ENCODE measurements at places on chromosomes 3 and 15.

DNA sequence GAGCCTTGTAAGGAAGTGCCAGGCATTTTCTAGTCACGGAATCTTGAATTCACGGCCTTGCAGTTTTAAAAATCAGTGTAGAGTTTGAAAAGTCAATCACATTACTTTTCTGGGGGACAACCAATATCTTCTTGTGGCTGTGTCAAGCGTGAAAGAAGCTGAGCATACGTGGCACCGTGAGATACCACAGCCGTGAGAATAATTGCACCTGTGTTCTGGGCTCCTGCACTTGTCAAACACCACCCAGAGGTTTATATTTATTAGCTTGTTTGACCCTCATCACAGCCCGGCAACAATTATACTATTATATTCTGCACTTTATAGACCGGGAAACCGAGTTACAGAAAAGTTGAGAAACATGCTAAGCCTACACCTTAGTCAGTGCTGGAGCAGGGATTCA is 45.2 kb downstream of the ARRDC4 start:
- no peak overlapping the region for H3K27ac ChIP-seq
- no peaks in the 10 kb centered on the region for H3K27me3 ChIP-seq
- H3K4me1 ChIP-seq: no peaks in the 10 kb centered on the region
- H3K4me3 ChIP-seq: no peak overlapping the region
- H3K36me3 ChIP-seq: no peaks in the 10 kb centered on the region

GRCh38 chr15:44137750-44138149 is 57.3 kb downstream of the FRMD5 start:
- H3K36me3 ChIP-seq: no peaks in the 10 kb centered on the region
- H3K27me3 ChIP-seq: no peaks in the 10 kb centered on the region
- DNase-seq: no peak
- no peaks in the 10 kb centered on the region for H3K4me1 ChIP-seq

DNA sequence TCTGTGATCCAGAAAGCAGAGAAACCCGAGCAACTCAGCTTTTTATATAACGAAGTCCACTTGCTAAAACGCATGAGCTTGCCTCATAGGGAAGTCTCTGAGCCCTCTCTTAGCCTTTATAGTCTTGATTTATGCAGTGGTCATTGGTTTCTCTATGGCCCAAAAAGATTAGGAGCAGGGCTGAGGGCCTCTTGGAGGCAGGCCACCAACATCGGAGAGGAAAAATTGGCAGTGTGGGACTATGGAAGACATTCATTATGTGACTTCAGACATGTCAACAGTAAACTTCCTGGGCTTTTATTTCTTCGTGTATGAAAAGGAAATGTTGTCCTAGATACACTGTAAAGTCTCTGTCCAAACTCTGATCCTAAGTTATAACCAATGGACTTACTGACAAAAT is 13.5 kb downstream of the RAB8B start:
- DNase-seq: no peak
- H3K4me3 ChIP-seq: no peak overlapping the region
- no peaks in the 10 kb centered on the region for H3K27me3 ChIP-seq
- peaks cover 25% of the 10 kb centered on the region for H3K36me3 ChIP-seq
- peak overlapping the region; percentile 53 for H3K27ac ChIP-seq
- H3K4me1 ChIP-seq: peaks cover 88% of the 10 kb centered on the region

GRCh38 chr3:76566211-76566534 is 473.7 kb upstream of the ROBO2 start:
- no peak overlapping the region for H3K4me3 ChIP-seq
- DNase-seq: no peak
- H3K36me3 ChIP-seq: no peaks in the 10 kb centered on the region
- no peak overlapping the region for H3K27ac ChIP-seq
- no peaks in the 10 kb centered on the region for H3K27me3 ChIP-seq

DNA sequence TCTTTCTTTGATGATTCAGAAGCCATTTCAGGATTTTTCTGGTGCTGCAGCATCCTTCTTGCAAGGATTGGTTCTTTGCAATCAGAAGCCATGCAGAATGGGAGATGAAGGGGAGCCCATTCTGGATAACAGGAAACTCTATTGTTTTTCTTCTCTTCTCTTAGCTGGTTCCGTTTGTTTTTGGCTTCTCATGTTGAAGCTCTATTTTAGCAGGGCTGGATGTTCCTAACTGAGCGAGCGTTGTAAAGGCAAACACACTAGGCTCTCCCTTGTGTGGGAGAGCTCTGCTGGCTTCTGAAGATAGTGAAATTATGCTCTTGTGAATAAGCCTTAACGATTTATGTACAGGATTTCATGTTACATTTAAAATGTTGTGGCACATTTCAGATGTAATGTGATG is 8.3 kb downstream of the CACNA1D start:
- no peak for DNase-seq
- H3K4me1 ChIP-seq: no peaks in the 10 kb centered on the region
- H3K36me3 ChIP-seq: no peaks in the 10 kb centered on the region
- H3K27me3 ChIP-seq: peaks cover 19% of the 10 kb centered on the region
- no peak overlapping the region for H3K4me3 ChIP-seq

DNA sequence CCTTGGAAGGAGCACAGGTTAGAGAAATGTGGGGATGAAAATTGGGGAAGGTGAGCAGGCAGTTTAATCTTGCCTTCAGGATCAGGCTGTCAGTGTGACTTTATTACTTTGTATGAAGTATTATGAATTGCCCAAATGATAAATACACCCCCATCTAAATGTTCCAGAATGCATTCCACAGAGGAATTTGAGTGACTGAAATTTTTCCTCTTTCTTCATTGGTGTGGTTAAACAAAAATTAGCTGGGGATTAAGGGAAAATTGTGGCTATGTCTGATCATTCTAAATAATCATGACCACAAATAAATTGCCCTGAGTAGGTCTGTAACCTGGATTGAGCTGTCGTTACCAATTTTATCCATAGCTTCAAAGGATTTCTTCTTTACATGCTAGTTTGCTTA is 33.5 kb downstream of the FAM98B start:
- H3K27me3 ChIP-seq: no peaks in the 10 kb centered on the region
- H3K4me3 ChIP-seq: peak overlapping the region; percentile 19
- peak overlapping the region; percentile 85 for H3K27ac ChIP-seq
- DNase-seq: no peak
- H3K36me3 ChIP-seq: peaks cover 26% of the 10 kb centered on the region

DNA sequence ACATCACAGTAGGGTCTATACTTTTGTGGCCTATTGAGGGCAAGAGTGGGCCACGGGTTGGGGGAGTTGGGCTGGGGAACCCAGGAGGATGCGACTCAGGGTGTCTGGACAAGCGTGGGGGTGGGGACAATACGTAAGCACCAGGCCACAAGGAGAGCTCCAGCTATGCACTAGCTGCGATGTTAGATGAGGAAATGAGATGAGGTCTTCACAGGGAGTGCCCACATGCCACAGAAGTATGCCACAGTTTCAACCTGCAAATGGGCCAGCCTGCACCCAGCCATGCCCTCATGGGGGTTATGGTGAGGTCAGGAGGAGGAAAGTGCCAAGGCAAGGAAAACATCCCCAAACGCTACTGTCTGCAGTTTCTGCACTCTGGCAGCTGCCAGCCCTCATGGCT is 30.5 kb downstream of the CACNA2D2 start:
- no peaks in the 10 kb centered on the region for H3K36me3 ChIP-seq
- no peaks in the 10 kb centered on the region for H3K27me3 ChIP-seq
- H3K4me1 ChIP-seq: no peaks in the 10 kb centered on the region
- DNase-seq: no peak
- H3K4me3 ChIP-seq: no peak overlapping the region

DNA sequence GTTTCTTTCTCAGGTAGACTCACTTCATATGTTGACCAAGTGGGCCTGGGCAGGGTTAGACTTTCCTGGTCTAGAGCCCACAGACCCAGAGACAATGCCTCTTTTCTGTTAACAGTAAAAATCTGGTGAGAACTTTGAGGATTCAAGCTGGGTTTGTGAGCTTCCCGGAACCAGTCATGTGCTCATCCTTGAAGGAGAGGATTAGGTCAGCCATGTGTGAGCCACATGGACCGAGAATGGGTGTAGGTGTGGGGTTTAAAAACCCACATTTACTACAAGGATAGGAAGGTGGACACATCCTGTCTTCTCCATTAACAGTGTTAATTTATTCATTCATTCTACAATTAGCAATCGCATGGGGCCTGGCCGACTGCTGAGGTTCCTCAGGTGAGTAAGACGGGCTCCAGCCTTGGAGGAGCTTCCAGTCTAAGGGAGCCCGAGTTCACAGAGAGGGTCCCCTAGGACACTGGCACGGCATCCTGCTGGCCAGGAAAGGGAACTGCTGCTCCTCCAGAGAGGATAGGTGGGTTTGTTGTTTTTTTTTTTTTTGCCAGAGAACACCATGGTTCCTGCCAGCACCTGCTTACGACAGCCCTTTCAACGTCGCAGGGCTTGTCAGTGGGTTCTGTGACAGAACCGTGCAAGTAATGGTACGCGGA is 69.0 kb downstream of the SQOR start:
- H3K27me3 ChIP-seq: peaks cover 3% of the 10 kb centered on the region
- H3K4me3 ChIP-seq: peak overlapping the region; percentile 74
- H3K4me1 ChIP-seq: peaks cover 11% of the 10 kb centered on the region
- H3K27ac ChIP-seq: no peak overlapping the region
- H3K36me3 ChIP-seq: no peaks in the 10 kb centered on the region

GRCh38 chr15:45855210-45855906 is 220.5 kb downstream of the SQOR start:
- H3K4me1 ChIP-seq: no peaks in the 10 kb centered on the region
- no peak overlapping the region for H3K4me3 ChIP-seq
- H3K27me3 ChIP-seq: peaks cover 9% of the 10 kb centered on the region

GRCh38 chr3:173371848-173372487 is 25.6 kb upstream of the NLGN1 start:
- H3K4me1 ChIP-seq: no peaks in the 10 kb centered on the region
- DNase-seq: peak; percentile 7
- no peaks in the 10 kb centered on the region for H3K36me3 ChIP-seq
- H3K27ac ChIP-seq: no peak overlapping the region
- H3K27me3 ChIP-seq: no peaks in the 10 kb centered on the region
- no peak overlapping the region for H3K4me3 ChIP-seq
